Articular chondrocyte of knee joint (primary cell): ENCODE measurements at places on chromosomes 4 and X. TPM values are rescaled to one million over a fixed set of nuclear protein-coding genes. Genes with fewer than 3 reads are reported as not detected.

The ARHGAP10 gene
- 41.7 and 43.1 TPM in 2 replicates for total RNA-seq

The LRIT3 gene
- total RNA-seq: 0.13 and 0.22 TPM in 2 replicates

The HSD17B13 gene
- total RNA-seq: under 0.01 TPM in 2 replicates

The GPC3 gene
- total RNA-seq: not detected in 2 replicates

The PAGE4 gene
- not detected in 2 replicates for total RNA-seq

The MAGEB2 gene
- not detected in 2 replicates for total RNA-seq

The SYTL5 gene
- under 0.01 TPM in 1 of 2 replicates, not detected in the other for total RNA-seq

The NSUN7 gene
- total RNA-seq: 0.11 TPM in 1 of 2 replicates, not detected in the other

The DEFB131A gene
- not detected in 2 replicates for total RNA-seq

The CITED1 gene
- total RNA-seq: 0.13 TPM in 1 of 2 replicates, not detected in the other

The LNX1 gene
- 70.7 and 72.5 TPM in 2 replicates for total RNA-seq

The RBMX gene
- total RNA-seq: 235 and 247 TPM in 2 replicates

The WAS gene
- total RNA-seq: 0.11 and 0.13 TPM in 2 replicates
